A172 (cell line): ENCODE measurements at places on chromosomes 1 and 21. TPM values are rescaled to one million over a fixed set of nuclear protein-coding genes. Genes with fewer than 3 reads are reported as not detected.
A peak's percentile ranks its signal among the peaks of the same experiment; 100 is the strongest.

DNA sequence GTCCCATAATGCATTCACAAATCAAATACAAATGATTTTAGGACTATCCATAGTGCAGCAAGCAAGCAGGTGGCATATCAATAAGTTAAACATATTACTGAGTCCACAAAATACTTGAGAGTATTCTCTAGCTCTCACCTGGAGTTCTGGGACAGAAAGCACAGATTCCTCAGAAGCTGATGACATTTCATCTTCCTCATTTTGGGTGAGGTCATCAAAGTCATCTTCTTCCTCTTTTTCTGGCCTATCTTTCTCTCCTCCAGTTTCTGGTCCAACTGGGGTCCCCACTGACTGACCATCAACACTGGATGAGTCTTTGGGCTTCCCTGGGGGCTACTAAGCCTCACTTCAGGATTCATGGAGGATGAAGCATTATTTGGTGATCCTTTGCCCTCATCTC lies 38.9 kb downstream of the YY1AP1 start:
- DNase-seq = no peak

The GJA9 gene
- not detected in 2 replicates for total RNA-seq

The ADORA3 gene
- not detected in 2 replicates for total RNA-seq

The SRP9 gene
- 1,029 and 1,161 TPM in 2 replicates for total RNA-seq

- peak; percentile 31 for DNase-seq
These were observed 45.7 kb downstream of the PSMG1 start for GRCh38 chr21:39137248-39138178.

The MNDA gene
- not detected in 2 replicates for total RNA-seq

DNA sequence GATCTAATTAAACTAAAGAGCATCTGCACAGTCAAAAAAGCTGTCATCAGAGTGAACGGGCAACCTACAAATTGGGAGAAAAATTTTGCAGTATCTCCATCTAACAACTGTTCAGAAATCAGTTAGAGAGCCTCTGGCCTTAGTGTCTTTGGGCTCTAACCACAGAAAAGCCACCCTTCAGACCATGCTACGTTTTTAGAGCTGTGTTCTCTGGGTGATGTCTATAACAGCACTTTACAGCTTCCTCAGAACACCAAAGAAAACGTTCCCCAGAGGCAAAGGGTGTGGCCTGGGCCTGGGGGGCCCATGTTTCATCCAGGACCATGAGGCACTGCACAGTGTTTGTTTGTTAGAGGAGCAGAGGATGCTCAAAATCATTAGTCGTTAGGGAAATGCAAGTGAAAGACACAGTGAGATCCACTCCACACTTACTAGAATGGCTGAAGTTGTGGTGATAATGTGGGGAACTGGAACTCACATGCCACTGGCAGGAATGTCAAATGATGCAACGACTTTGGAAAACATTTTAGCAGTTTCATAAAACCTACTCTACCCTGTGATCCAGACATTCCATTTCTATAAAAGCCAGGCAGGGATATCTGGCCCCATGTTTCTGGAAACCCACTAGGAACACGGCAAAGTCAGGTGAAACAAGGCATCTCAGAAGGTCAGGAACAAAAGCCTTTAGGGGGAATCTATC lies 250.4 kb upstream of the HOOK1 start:
- no peak for DNase-seq

The CGN gene
- 0.93 and 3.2 TPM in 2 replicates for total RNA-seq

- no peak for DNase-seq
These were observed 255.7 kb upstream of the FMN2 start for GRCh38 chr1:239835946-239836440.

The TMCO2 gene
- not detected in 2 replicates for total RNA-seq

The TMPRSS3 gene
- total RNA-seq = 0.12 TPM in 1 of 2 replicates, not detected in the other

DNA sequence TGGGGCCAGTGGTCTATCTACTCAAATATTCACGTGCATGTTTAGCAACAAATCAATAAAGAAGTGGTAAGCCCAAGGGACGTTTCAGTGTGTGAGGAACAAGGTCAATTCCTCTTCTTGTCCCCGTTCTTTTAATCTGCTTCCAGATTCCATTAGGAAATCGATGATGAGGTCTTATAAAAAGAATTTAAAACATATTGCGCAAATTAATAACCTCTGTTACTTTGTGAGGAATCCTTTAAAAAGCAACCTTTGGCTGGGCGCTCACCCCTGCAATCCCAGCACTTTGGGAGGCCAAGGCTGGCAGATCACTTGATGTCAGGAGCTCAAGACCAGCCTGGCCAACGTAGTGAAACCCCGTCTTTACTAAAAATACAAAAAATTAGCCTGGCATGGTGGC lies 113.0 kb upstream of the TMPRSS2 start:
- DNase-seq = no peak
